ENCODE measurements at places on chromosomes 1 and 21.
A peak's percentile ranks its signal among the peaks of the same experiment; 100 is the strongest.

DNA sequence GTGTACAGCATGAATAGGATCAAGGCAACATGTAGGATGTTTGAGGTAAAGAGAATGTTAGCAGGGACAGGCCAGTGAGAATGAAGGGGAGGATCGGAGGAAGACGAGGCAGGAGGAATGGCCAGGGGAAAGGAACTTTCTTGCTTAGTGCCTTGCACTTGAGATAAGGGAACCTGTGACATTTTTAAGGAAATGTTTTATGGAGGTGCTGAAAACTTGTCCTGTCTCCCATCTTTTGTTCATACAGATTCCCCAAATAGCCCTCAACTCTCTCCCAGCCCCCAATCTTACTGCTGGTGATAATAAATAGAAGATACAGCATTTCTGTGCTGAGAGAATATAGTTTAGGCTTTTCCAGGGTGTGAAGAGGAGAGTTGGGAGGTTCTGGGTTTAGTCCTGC is 13.6 kb downstream of the ATP8B2 start:
- DNase-seq = no peak

GRCh38 chr1:154661110-154661509 is 53.1 kb upstream of the ADAR start:
- DNase-seq = no peak

- DNase-seq = peak; percentile 52
Observed at GRCh38 chr1:231806623-231807495, 180.3 kb downstream of the DISC1 start.

GRCh38 chr21:26060335-26061115 is 110.0 kb downstream of the APP start:
- no peak for DNase-seq

GRCh38 chr1:163335216-163335615 is 13.5 kb downstream of the NUF2 start:
- no peak for DNase-seq

DNA sequence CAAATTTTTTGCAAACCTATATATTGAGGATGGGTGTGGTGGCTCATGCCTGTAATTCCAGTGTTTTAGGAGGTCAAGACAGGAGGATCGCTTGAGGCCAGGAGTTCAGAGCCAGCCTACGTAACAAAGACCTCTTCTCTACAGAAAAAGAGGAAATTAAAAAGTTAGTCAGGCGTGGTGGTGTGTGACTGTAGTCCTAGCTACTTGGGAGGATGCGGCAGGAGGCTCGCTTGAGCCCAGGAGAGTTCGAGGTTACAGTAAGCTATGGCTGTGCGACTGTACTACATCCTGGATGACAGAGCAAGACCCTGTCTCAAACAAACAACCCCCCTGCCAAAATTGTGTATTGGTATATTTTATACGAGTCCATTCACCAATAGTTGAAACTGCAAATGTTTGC is 589.7 kb downstream of the DPYD start:
- DNase-seq = no peak

- DNase-seq = no peak
Observed at GRCh38 chr1:197921235-197922069, 4.3 kb downstream of the LHX9 start.

DNA sequence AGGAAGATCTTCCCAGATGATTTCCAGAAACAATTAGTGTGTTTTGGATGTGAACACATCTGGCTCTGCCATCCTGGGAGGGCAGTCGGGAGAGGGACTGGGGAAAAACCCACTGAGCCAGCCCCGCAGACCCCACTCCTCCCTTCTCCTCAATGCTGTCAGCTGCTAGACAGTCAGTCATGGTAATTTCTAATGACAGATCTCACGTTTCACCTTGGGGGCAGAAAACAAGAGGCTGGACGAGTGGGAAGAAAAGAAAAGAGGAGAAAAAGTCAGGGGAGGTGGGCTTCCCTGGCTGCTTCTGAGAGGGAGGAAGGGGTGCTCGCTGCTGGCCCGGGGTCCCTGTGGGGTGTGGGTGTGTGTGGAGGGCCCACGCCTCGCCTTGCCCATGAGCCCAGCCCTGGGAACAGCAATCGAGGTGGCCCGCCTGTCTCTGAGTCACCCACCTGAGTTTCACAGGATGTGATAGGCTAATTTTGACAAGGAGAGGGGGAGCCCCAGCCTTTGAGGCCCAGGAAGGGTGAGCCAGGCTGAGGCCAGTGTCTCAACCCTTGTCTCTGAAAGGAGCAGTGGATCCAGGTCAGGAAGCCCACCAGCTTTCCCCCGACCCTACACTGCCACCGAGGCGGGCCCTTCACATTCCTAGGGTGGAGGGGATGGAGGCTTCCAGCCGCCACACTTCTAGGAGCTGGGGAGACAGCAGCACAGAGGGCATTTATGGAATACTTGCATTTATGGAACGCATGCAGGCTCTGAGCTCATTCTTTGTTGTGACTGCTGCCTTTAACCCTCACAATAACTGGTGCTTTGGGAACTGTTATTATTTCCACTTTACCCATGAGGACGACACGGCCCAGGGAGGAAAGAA is 49.1 kb upstream of the IFNLR1 start:
- peak; percentile 27 for DNase-seq
